ENCODE measurements at places on chromosomes 1 and 21. TPM values are rescaled to one million over a fixed set of nuclear protein-coding genes. Genes with fewer than 3 reads are reported as not detected.

GRCh38 chr1:235434001-235434400 is 66.8 kb downstream of the TBCE start:
- DNase-seq: no peak

DNA sequence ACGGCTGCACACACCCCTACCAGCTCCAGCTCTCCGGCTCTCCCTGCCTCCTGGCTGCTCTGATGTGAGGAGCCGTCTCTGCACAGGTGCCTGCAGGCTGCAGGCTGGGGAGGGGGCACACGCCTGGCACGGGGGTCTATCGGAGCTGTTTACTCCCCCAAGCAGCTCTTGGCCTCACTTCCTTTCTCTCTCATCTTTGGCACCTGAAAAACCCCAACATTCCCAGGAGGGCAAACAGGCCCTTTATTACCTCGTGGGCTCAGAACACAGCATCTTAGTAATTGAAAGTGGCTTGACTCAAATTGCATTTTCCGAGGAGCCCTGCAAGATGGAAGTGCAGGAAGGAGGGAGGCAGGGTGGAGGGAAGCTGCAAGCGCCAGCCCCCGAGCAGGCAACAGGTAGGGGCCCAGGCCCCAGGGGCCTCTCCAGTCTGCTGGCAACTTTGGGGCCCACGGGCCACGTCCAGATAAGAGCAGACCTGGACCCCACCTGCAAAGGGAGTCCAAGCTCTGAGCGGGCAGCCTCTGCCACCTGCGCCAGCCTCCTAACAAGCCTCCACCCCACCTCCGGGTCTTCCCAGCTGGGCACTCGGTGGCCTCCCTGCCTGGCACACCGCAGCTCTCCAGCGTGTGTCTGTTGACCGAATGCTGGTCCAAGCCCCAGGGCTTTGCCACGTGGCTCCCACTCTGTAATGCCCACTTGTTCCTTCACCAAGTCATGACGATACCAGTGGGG is 263.6 kb upstream of the VAMP3 start:
- DNase-seq: no peak

- DNase-seq: no peak
Observed at GRCh38 chr1:110021285-110021684, 13.1 kb upstream of the STRIP1 start.

DNA sequence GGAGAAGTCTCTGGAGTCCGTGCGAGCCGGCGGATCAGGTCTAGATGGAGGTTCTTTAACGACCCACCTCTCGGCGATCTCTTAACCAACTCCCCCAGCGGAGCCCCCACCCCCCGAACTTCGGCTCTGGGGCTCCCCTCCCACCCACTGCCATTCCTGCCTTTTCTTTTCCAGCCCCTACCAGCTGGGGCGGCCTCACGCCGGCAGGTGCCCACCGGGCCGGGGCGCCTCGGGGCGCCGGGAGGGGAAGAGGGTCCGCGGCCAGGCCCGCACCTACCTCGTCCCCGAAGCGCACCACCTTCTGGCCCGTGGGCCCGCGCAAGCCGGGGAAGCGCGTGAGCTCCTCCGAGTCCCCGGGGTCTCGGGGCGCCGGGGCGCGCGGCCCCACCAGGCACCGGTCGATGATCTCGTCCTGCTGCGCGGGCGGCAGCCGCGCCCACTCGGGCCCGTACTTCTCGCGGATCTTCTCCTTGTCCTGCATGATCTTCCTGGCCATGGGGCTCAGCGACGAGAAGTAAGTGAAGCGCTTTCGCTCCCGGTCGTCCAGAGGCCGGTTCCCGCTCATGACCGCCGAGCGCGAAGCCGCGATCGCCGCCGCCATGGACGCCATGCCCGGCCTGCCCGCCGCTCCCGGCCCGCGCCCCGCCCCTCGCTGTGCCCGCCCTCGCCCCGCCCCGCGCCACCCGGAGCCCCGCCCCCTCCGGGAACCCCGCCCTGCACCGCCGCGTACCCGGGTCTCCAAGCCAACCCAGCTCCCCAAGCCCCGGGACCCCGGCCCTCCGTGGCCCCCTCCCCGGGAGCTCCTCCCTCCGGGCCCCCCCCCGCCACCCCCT is at the start of gene C1orf198:
C1orf198 (minus strand) TSS at position 619 of the 833 bp plus-strand sequence; CDS start at position 610, 9 bp downstream.
- peak; percentile 94 for DNase-seq

ROR1 gene
- total RNA-seq: 21.8 TPM

COL8A2 gene
- 8.2 TPM for total RNA-seq

BRDT gene
- total RNA-seq: not detected

All from osteocyte (in vitro differentiated cells).